Activated CD4-positive, alpha-beta T cell treated with anti-CD3 and anti-CD28 coated beads, Interleukin-2, amount 50 U/mL, for 24 hours (primary cell): ENCODE measurements at places on chromosomes 1 and 21.

DNA sequence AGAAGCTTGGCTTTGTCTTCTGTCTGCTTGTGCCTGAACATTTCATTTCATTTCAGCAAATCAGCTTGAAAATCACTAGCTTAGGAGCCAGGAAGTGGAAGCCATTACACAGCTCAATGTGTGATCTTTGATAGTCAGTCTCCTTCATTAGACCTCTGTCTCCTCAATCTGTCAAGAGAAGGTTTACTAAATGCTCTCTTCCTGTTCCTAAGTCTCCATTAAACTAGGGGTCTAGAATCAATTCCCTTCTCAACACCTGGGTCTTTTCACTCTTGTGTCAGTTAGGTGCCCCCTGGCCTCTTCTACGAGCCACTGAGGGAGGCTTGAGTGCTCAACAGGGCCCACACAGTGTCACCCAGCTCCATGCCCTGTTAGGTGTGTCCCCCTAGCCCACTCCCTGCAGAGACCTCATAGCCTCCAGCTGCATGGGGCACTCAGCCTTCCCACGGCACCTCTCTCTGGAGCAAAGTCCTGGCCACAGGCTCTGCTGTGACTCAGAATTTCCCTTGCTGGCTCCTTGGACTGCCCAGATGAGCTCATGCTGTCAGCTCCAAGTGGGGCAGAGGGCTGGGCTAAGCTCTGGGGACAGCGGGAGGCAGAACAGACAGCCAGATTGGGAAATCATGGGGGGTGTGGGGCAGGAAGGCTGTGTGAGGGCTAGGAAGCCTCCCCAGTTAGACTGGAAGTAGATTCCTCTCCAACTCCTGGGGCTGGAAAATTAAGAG, 115.7 kb upstream of the IPO9 start:
- no peak for DNase-seq

- no peak for DNase-seq
These were observed 45.3 kb downstream of the JAK1 start for GRCh38 chr1:64920941-64921589.

GRCh38 chr21:32022146-32022545, 149.3 kb downstream of the HUNK start:
- no peak for DNase-seq

DNA sequence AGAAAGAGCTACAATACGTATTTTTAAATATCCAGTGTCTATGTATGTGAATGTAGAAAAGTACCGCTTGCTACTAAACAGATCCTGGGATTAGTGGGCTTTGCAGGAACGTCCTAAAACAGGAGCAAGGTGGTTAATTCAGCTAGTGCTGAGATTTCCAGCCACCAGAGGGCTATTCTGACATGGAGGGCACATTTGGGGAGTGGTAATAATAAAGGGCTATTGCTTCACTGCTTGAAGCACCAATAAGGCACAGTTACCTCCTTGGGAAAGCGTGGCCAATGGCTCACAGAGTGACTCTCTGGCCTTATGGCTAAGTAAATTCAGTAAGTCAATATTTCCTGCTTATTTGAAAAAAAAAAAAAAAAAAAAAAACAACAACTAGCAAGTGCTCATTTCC, 152.4 kb downstream of the GABPA start:
- no peak for DNase-seq

GRCh38 chr1:206067486-206068227, 14.7 kb downstream of the RHEX start:
- DNase-seq = no peak

- DNase-seq = no peak
These were observed 57.5 kb downstream of the IARS2 start for GRCh38 chr1:220151454-220151853.

DNA sequence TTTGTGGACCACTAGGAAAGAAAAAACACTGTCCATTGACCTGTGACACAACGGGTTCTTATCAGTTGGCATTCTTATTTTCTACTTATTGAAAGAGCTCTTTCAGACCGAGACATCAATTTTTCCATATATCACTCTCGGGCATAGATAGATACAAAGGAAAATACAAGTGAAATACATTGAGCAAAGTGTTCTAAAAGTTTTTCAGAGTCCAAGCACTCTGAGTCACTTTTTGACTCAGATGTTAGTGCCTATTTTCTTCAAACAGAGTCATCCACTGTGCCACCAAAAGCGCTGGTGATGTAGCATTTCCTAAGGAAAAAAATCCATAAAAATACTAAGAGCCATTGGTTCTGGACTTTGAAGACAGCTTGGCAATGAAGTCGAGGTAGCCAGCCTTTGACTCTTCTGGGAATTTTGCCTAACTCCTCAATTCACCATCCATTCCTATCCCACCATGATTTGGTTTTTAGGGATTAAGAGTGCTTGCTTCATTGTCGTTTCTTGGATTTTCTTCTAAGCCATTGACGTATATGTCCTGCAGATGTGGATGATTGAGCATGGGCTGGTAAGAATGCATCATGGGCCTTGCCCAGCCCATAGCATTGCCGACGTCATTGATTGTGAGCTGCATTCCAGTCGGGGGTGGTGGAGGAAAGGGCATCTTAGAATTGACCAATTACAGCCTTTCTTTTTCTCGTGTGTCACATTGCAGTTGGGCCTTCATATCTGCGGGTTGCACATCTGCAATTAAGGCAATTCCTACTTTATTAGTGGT, 10.6 kb downstream of the GALNT2 start:
- DNase-seq = no peak

DNA sequence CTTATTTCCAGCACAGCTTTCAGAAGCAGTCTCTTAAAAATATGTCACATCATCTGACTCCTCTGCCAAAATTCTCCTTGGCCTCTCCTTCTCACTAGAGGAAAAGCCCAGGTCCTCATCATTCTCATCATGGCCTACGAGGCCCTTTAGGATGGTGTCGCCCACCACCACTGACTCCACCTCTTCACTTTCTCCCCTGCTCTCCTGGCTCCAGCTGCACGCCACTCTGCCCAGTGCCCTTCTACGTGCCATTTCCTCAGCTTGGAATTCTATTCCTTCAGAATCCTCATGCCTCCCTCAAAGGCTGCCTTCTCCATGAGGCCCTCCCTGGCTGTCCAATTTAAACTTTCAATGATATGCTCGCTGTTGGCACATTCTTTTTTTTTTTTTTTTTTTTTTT, 25.3 kb upstream of the BTG2 start:
- DNase-seq = no peak

DNA sequence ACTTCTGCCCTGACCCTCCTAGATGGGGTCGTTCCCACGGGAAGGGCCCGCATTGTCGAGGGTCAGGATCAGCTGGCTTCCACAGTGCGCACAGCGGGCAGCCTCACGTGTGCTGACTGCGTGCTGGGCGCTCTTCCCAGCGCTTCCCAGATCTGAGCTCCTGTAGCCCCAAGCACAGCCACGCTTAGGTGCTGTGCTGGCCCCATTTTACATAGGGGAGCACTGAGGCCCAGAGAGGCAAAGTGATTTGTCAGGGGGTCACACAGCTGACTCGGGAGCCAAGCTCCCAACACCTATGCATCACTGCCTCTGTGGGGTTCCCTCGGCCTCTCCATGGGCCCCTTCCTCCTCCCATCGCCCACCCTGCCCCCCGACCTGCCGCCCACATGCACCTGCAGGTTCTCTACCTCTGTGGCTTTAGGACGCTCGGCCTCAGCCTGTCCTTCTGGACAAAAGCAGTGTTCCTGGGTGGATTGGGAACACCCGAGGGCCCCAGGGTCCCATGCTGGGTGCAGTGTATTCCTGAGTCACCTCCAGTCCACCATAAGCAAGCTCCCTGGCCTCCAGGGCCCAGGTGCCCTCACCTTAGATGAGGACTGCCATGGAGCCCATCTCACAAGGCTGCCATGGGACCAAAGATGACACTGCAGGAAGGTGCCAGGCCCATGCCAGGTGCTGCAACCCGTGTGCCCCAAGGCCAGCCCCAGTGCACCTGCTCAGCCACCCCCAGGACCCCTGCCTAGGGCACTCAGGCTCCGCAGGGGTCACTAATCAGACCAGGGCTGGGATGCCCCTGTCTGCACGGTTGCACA, 23.3 kb downstream of the TFF3 start:
- no peak for DNase-seq

GRCh38 chr1:41958015-41958673, 39.4 kb upstream of the HIVEP3 start:
- no peak for DNase-seq

DNA sequence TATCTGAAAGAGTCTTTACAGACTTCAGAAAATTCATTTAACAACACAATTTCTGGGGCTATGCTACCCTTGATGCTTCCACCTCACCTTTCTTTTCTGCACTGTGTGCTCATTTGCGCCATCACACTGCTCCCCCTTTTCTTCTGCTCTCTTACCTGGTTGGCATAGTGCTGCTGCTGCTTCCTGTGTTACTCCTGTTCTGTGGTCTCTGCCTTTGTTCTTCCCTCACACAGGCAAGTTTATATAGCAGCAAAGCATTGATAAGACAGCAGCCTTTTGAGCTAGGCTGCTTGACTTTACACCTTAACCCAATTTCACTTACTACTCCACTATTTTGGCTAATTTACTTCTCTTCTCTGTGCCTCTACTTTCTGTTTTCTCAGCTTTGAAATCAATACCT, 18.3 kb downstream of the SGIP1 start:
- DNase-seq = no peak
